ENCODE measurements at places on chromosomes 2 and 18. TPM values are rescaled to one million over a fixed set of nuclear protein-coding genes. Genes with fewer than 3 reads are reported as not detected.
A peak's percentile ranks its signal among the peaks of the same experiment; 100 is the strongest.

SCYGR1 gene
- not detected for total RNA-seq

GRCh38 chr2:172555272-172555521, 693 bp upstream of the PDK1 start:
- DNase-seq = no peak

DYSF gene
- total RNA-seq = 5.8 TPM

GRCh38 chr2:37730037-37730818, 58.8 kb upstream of the CDC42EP3 start:
- no peak for DNase-seq

DNA sequence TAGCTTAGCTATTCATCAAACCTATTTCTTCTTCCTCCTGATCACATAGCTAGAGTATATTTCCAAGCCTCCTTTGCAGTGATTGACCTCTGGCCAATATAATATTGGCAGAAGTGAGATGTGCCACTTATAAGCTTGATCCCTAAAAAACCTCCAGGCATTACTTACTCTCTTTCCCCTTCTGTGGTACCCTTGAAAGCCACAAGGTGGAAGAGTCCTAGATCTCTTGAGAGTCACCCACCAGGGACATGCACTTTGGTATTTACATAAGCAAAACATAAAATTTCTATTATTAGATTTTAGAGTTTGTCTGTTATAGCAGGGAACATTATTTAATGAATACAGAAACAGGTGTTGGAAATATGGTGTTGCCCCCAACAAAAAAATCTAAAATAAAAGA, 112.0 kb downstream of the EXOC6B start:
- no peak for DNase-seq

DNA sequence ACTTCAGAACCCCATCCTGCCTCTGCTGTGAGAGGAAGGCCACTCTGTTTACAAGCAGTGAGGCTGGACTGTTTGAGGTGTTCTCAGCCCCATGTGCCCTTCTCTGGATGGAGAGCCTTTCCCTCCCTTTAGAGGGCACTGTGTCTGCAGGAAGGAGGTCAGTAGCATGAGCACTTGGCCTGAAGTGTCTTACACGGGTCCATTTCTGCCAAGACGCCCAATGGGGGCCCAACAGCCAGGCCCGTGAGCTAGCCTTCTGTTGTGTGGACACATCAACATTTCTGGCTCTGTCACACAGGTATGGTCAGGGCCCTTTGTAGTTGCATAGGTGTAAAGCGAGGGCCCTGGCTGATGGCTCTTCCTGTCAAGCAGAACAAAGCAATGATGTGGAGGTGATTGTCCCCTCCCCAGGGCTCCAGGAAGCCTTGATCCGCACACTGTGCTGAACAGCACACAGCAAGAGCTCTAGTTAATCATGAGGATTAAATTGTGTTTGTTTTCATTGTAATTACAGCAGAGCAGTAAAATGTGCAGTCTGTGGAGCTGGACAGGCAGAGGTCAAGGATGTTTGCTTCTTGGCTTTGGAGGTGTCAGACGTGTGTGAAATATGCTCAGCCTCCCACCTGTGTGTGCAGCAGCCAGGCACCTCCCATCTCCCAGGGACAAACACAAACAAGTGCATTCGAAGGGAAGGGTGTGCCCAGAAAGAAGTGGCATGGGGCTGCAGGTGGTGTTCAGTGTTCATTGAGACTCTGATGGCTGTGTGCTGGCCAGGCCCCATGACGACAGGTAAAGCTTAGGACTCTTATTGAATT, 132.1 kb downstream of the SH3RF3 start:
- no peak for DNase-seq

MC5R gene
- total RNA-seq = not detected

DNA sequence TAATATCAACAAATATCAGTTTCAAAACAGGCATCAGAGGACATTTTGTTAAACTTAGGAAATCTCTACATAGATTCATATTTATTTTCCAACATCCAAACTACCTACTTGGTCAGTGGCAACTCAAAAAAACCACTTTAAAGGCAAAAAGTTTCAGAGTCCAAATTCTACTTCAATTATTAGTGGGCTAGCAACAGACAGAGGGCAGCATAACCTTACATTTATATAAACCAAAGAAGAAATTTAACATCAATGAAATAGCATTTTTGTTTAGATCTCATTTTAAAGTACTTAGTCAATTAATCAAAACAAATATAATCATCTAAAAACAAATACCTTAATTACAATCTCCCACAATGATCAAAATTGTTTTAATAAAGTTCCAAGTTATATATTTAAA, 33.3 kb downstream of the RTTN start:
- no peak for DNase-seq

DNA sequence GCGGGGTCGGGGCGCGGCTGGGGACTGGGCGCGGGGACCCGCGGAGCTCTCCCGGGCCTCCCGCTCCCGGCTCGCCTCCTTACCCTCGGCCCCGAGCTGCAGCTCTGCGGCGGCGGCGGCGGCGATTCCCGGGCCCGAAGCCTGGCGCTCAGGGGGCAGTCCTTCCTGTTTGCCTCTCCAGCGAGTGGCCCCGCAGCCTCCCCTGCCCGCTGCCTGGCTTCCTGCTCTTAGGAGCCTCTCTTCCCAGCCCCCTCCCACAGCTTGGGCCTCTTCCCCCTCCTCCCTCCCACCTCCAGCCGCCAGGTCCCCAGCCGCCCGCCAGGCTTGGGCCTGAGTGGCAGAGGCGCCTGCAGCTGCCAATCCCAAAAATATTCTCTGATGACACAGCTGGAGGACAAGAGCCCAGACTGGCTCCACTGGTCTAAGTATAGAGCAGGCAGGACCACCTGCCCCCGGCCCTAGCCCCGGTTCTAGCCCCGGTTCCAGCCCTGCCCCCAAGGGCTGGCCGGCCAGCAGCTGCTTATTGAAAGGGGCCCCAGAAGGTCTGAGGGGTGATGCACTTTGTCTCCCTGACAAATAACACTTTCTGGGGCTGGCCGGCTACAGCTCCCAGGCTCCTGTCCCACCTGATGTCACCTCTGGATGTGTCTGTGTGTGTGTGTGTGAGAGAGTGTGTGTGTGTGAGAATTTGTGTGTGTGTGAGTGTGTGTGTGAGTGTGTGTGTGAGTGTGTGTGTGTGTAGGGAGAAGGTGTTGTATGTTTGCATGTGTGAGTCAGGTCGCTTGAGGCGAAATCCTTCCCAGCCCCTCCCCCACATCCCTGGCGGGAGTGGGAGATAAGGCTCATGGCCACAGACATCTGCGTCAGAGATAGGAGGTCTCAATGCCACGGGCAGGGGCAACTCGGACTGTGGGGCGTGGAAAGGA, at the start of gene OBSL1:
TSS of gene OBSL1 (minus strand) at position 229 of the 926 bp plus-strand sequence. CDS start 307 bp downstream, outside the sequence.
- DNase-seq = peak; percentile 63

- DNase-seq = no peak
Measured at GRCh38 chr2:224126003-224126402, 86.9 kb upstream of the SERPINE2 start.

GRCh38 chr18:33277431-33277830, 163.1 kb downstream of the CCDC178 start:
- no peak for DNase-seq

GRCh38 chr2:219087848-219088247, 27.1 kb upstream of the IHH start:
- no peak for DNase-seq

GRCh38 chr2:101004620-101005325, 2.7 kb downstream of the RPL31 start:
- DNase-seq = no peak

GCG gene
- total RNA-seq = not detected

GRCh38 chr2:241356871-241357260, 781 bp downstream of the FARP2 start:
- DNase-seq = no peak

- DNase-seq = no peak
Measured at GRCh38 chr2:173145454-173145853, 69.8 kb downstream of the MAP3K20 start.

- no peak for DNase-seq
Measured at GRCh38 chr2:180322781-180323180, 315.7 kb upstream of the CWC22 start.

GRCh38 chr2:61055557-61055956, 10.1 kb upstream of the SANBR start:
- no peak for DNase-seq

EGR4 gene
- not detected for total RNA-seq

DNA sequence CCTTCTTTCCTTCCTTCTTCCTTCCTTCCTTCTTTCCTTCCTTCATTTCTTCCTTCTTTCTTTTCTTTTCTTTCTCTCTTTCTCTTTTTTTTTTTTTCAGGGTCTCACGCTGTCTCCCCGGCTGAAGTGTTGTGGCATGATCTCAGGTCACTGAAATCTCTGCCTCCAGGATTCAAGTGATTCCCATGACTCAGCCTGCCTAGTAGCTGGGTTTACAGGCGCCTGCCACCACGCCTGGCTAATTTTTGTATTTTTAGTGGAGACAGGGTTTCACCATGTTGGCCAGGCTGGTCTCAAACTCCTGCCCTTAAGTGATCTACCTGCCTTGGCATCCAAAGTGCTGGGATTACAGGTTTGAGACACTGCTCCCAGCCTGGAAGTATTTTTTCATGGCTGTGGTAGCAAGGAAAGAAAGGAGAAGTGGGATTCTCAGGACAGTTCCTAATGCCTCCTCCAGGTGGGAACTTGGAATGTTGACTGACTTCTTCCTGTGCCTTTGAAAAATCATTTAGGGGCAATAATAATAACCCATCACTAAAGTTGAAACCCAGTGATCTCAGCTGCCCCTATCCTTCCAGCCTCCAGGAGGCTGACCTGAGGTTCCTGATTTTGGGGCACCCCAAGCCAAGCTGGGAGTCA, 89.3 kb upstream of the CELF4 start:
- no peak for DNase-seq

- peak; percentile 66 for DNase-seq
Measured at GRCh38 chr18:24488824-24489493, 28.5 kb downstream of the HRH4 start.

SCYGR4 gene
- not detected for total RNA-seq

GRCh38 chr2:28088970-28089369, 198.4 kb downstream of the BABAM2 start:
- no peak for DNase-seq

DNA sequence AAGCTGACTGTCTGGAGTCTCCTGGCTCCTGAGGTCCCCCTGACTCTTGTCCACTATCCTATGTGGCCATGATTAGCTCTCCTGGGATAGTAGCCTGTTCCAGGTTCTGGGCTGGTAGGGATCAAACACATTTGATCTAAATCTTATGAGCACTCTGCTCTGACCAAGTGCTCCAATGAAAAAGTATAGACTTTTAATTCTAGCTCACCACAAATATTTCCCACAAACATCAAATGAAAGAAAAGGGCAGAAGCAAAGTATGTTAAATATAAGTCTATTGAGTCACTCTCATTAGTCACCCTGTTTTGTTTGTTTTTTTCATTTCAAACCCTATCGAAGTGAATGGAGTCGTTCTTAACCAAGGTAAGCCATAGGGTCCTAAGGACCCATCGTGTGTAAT, 39.7 kb upstream of the NEDD4L start:
- DNase-seq = no peak

- DNase-seq = no peak
Measured at GRCh38 chr2:113192459-113193100, 18.8 kb downstream of the PSD4 start.

LIMS4 gene
- not detected for total RNA-seq

- DNase-seq = no peak
Measured at GRCh38 chr2:147275943-147276342, 568.9 kb upstream of the ACVR2A start.

GRCh38 chr2:37816686-37817085, 108.4 kb upstream of the RMDN2 start:
- no peak for DNase-seq

GRCh38 chr2:197626965-197627625, 48.3 kb downstream of the RFTN2 start:
- DNase-seq = no peak

TTN gene
- 1.8 TPM for total RNA-seq

- no peak for DNase-seq
Measured at GRCh38 chr18:13414521-13414920, 196.0 kb downstream of the LDLRAD4 start.

ZSCAN30 gene
- 9.3 TPM for total RNA-seq

GRCh38 chr2:71283131-71283530, 48.5 kb upstream of the ZNF638 start:
- DNase-seq = no peak

RRM2 gene
- total RNA-seq = 2.9 TPM

DNA sequence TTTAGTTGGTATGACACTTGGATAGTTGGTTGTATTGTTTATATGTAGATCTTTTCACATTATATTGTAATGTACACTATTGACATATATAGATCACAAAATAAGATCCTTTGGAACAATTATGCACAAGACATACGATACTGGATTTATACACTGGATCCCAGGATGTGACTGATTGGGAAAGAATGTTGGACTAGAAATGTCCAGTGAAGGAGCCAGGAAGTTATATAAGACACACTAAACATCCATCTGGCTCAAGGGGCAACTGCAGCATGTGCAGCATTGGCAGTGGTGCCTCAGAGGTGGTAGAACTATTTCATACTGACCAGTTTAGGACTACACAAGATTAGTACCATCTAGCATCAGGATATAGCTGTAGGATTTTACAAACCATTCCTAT, 104.9 kb downstream of the TRABD2A start:
- DNase-seq = no peak

GRCh38 chr2:206980413-206980812, 41.1 kb downstream of the CPO start:
- no peak for DNase-seq

DNA sequence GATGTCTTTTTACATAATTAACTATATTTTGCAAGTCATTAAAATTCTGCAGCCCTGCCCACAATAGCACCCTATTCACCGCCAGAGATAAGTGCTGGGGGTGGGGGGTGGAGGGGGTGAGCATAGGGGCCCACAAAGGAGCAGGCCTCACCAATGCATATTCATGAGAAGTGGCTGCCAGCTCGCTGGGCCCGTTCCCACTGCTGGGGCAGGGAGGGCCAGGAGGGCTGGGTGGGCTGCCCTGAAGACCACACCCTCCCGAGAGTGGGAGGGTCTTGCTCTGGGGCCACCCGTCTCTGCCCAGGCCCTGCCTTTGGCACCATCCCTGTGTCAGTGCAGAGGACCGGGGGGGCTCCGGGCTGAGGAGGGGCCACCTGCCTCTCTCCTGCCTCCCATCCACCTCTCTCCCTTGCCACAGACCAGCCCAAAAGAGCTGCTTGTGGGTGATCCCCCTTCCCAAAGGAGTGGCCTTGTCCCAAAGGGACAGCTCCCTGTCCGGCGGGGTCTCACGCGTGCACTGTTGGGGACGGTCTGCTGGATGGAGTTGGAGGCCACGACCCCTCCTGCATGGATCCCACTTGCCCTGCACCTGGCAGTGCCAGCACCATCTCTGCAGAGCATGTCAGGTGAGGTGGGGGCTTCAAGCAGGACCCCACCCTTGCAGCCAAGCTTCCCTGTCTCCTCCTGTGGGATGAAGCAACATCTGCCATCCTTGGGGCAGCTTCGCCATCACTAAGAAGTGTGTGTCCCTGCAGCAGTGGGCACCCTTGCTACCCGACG, 138.8 kb upstream of the GPC1 start:
- DNase-seq = no peak

GRCh38 chr2:190180313-190181122, 118.0 kb upstream of the MSTN start:
- peak; percentile 86 for DNase-seq

GRCh38 chr2:234492717-234493485, 4.0 kb downstream of the ARL4C start:
- DNase-seq = no peak

GRCh38 chr2:73928963-73929347, 2.3 kb downstream of the DGUOK start:
- DNase-seq = no peak
